ENCODE measurements at places on chromosomes 4 and X. TPM values are rescaled to one million over a fixed set of nuclear protein-coding genes. Genes with fewer than 3 reads are reported as not detected.

The FGFR3 gene
- total RNA-seq = 0.92 TPM

The POU3F4 gene
- total RNA-seq = under 0.01 TPM

The TEX11 gene
- total RNA-seq = not detected

The SCRG1 gene
- total RNA-seq = 0.31 TPM

The SOD3 gene
- 136 TPM for total RNA-seq

The HTN3 gene
- not detected for total RNA-seq

The NSUN7 gene
- not detected for total RNA-seq

The ASB9 gene
- 1.6 TPM for total RNA-seq

The SYP gene
- total RNA-seq = 0.66 TPM

The PAGE2 gene
- total RNA-seq = not detected

The CTAG1A gene
- total RNA-seq = not detected

The HSFX1 gene
- total RNA-seq = 0.66 TPM

The CT45A5 gene
- not detected for total RNA-seq

The PCDH7 gene
- total RNA-seq = 169 TPM

The CISD2 gene
- 34.4 TPM for total RNA-seq

The REELD1 gene
- not detected for total RNA-seq

The HMX1 gene
- total RNA-seq = not detected

The IL13RA2 gene
- total RNA-seq = 451 TPM

The TAF7L gene
- 0.26 TPM for total RNA-seq
